ENCODE measurements at places on chromosomes 6 and 20.

DNA sequence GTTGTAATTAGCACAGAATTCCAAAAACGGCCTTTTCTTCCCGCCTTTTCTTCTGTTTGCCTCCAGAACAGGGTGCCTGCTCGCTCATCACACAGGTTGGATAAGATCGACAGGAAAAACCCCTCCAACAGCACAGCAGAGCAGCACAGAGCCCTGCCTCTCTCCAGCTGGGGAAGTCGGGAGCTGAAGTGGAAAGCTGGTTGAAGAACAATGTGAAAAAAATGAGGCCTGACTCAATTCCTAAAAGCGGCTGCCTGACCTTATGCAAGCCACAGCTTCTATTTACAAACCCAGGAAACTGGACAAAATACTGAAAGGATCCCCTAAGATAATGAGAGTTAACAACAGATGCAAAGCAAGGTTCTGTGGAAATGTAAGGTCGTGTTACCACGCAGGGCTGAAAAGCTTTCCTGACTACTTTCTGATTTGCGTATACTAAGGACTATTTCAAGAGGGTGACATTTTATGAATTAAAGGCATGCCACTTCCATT lies 116.9 kb downstream of the TTLL2 start:
- no peak for DNase-seq

DNA sequence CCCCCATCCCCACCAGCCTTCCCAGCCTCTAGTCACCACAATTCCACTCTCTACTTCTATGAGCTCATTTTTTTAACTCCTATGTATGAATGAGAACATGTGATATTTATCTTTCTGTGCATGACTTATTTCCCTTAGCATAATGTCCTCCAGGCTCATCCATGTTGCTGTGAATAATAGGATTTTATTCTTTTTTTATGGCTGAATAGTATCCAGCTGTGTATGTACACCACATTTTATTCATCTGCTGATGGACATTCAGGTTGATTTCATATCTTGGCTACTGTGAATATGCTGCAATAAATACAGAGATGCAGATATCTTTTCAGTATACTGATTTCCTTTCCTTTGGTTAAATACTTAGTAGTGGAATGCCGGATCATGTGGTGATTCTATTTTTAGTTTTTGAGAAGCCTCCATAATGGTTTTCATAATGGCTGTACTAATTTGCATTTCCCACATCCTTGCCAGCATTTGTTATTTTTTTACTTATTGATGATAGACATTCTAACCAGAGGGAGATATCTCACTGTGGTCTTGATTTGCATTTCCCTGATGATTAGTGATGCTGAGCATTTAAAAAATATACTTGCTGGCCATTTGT lies 194.9 kb downstream of the PACRG start:
- no peak for DNase-seq

DNA sequence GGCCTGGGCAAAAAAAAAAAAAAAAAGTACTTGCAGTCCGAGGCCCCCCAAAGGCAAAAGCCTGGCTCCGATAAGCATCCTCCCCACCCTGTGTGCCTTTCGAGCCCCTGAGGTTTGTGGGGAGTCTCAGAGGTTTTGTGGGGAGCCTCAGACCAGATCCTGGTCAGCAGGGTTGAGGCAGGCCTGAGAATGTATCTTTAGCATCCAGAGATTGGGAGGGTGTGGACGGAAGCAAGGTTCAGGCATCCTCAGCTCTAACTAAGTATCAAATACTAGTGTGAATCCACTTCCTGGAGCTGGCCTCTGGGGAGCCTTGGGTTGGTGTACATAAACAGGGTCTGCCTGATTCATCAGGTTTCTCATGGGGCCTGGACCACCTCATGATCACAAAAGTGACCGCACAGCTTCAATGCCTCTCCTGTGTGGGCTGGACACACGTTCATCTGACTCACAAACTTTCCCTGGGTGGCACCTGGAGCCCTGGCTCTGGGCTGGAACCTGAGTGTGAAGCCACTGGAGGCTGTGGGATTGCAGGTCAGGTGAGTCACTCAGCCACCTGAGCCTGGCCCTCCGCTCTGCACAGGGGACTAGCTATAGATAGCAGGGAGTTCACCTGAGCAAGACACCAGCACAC lies 24.4 kb downstream of the PCMTD2 start:
- DNase-seq: no peak

DNA sequence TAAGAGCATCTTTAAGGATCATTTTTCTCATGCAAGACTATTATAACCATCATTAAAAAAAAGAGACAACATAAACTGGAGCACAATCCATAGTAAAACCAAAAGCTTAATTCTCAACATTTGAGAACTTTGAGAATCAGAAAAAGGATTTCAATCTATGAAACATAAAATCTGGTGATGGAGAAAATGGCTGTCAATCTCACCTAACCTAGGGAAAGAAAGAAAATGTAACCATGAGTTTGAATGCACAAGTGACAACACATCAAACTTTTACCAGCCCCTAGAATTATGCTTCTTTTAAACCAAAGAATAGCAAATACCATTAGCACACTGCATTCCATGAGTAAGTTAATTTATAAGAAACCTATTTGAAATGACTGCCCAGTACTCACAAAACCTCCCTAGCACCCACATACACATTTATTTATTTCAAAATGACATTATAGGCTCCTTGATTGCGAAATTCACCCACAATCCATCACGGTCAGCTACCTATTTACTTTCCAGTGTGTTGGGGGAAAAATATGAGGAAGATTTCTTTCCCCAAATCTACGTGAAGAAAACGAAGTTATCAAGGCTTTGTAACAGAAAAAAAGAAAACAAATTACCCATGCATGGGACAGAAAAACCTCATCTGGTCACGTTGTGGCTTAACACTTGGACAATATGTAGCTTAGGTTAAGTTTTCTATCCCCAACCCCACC lies 828 bp downstream of the ASCC3 start:
- no peak for DNase-seq

- DNase-seq: no peak
Observed at GRCh38 chr20:61437280-61438206, 185.5 kb downstream of the CDH4 start.

Measured in caudate nucleus (tissue), 63 donors.